ENCODE measurements at places on chromosomes 1 and 21. TPM values are rescaled to one million over a fixed set of nuclear protein-coding genes. Genes with fewer than 3 reads are reported as not detected.

GRCh38 chr1:212226467-212226866 is 58.7 kb upstream of the PPP2R5A start:
- no peak for DNase-seq

DNA sequence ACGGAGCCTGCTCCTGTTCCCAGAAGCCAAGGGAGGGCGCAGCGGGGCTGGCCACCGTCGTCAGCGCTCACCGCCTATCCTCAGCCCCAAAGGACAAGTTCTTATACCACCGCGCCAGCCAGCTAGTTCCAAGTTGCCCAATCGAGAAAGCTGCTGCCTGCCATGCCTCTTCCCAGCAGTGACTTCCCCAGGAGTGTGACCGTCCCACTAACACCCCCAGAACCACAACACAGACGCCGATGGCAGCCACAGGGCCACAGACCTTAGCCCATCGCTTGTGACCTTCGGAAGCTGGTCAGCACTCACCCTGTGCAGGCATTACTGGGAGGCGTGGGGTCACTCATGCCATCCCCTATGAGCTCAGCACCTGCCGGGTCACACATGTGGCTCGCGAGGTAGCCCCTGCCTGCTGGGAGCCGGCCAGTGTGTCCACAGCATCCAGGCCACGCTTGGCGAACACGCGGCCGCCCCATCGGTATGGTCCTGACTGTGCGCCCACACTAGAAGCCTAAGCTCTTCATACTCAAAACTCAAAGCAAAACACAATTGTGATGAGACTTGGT is 20.1 kb downstream of the NADK start:
- no peak for DNase-seq

- peak; percentile 18 for DNase-seq
Observed at GRCh38 chr1:67652800-67653199, 32.2 kb upstream of the GADD45A start.

DNA sequence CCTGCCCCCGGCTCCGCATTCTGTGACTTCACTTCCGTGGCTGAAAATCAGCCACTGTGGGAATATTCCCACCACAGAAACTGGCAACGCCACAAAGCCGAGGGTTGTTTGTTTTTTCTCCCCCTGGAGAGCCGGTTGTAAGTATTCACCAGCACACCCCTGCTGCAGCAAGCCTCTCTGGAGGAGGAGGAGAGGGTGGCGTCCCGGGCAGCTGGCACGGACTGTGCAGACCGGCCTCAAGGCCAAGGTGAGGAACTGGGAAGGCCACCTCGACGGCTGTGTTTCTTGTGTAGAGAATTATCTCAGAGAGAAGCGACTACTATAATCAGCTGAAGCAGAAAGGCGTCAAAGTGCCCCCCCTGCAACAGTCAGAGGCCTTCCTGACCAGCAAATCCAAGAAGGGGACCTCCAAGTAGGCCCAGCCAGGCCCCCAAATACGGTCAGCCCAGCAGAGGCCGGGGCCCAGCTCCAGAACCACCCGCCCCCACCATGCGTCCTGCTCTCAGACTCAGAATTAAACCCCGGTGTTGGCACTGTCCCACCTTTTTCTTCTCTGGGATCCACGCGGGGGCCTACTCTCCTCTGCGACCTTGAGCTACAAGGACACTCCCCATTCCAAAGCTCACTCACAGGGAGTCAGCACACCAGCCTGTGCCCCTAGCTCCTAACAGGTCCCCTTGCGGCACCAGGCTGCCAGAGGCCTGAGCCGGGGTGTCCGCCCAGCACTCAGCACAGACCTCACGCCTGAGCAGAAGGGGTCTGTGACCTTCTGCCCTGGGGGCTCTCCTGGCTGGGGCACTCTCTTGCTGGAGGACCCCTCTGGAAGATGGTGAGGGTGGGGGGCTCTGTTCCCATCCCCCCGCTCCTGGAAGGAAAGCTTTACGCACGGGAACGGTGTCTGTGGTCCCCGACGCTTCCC is 1.2 kb upstream of the SMIM1 start:
- no peak for DNase-seq

The CELA3A gene
- polyA plus RNA-seq: not detected

- DNase-seq: no peak
Observed at GRCh38 chr1:225508538-225509375, 80.9 kb upstream of the LBR start.

DNA sequence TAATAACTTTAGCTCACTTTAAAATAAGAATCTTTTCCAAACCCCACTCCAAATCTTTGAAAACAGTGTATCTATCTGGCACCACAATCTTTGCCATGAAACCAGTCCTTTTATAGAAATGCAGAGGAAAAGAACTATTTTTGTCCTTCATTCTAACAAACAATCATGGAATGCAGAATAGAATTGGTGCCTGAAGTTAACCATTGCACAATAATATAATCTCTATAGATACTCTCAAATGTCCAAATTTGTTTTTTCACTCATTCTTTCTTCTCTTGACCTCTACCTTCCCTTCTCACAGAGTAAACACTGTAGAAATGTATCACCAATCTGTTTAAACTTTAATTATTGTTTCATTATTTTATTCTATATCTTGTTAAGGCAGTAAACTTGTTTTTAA is 34.8 kb downstream of the TTLL7 start:
- no peak for DNase-seq

DNA sequence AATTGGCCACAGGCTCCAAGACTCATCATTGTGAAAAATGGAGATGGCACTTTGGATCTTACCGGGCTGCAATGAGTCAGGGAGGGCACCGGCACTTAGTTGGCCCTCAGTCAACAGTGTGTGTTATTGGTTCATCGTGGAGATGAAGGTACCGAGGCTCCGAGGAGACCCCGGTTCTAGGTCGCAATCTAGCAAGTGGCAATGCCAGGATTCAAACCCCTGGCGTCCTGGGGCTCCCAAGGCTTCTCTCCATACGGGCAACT is 49.0 kb upstream of the ACOT11 start:
- no peak for DNase-seq

DNA sequence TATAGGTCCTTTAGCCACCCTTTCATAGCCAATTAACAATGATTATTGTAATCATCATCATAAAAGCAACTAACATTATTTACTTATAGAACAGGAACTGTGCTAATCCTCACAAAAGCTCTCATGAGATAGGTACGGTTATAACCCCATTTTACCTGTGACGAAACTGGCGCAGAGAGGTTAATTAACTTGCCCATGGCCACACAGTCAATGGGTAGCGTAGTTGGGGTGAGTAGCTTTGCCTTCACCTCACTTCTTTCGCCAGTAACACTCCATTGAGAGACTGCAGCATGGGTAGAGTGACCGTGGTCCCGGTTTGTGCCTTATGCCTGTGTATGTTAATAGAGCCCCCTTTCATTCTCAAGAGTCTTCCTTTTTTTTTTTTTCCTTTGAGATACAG is 10.3 kb downstream of the NIPAL3 start:
- DNase-seq: no peak

DNA sequence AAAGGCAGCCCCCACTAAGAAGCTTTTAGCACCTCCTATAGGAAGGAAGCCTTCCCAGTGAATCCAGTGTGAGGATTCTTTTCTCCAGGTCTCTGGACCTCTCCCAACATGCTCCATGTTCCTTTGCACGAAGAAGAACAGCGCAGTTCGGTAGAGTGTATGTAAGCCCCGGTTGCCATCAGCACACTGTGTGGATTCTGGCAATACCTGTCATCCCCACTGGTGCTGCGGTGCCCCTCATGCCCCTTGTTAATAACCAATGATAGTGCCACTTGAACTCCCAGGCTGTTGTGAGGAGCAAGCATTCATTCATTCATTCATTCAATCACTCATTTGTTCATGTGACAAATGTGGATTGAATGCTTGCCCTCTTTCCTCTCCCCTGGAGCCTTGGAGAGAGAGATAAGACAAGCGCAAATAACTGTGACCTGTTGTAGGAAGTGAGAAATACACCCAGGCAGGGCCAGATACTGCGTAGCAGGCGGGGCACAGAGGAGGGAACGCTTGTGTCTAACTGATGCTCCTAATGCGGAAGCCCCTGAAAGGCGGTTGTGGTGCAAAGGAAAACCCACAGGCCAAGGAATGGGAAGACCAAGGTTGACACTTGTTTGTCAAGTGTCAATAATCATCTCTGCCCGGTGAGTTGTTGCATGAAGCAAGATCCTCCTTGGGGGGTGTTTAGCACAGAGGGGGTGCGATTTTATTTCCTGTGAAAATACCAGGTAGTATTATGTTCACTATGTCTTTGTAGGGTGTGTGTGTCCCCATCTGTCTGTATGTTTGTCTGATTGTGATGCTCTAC is 9.8 kb downstream of the LGR6 start:
- no peak for DNase-seq

GRCh38 chr1:182984621-182985020 is 31.7 kb upstream of the SHCBP1L start:
- DNase-seq: no peak

DNA sequence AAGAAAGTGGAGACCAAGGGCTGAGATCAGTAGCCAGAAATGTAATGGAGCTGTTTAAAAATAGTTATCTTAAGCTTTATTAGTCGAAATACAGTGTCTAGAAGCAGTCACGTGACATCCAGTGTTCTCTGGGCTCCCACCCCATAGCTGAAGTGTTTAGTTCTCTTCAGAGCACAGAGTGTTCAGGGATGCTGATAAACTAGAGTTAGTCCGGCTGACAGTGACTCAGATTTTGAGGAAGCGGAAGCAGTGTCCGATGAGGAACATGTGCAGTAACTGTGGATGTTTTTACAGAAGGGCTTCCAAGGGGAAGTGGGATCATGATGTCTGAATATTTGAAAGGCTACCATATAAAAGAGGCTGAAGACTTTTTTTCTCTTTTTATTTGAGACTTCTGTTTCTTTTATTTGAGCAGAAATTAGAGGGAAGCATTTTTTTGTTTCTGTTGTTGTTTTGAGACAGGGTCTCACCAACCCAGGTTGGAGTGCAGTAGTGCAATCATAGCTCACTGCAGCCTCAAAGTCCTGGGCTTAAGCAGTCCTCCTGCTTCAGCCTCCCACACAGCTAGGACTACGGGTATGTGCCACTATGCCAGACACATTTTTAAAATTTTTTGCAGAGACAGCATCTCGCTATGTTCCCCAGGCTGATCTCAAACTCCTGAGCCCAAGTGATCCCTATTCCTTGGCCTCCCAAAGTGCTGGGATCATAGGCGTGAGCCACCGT is 124.2 kb downstream of the GALNT2 start:
- no peak for DNase-seq

The KRTAP13-2 gene
- polyA plus RNA-seq: not detected

- no peak for DNase-seq
Observed at GRCh38 chr1:90580176-90580575, 136.9 kb downstream of the BARHL2 start.

The ARTN gene
- polyA plus RNA-seq: 1.2 TPM

- DNase-seq: no peak
Observed at GRCh38 chr1:56169856-56170255, 409.5 kb downstream of the PLPP3 start.

The C1QTNF12 gene
- polyA plus RNA-seq: 8.2 TPM

The DMRTA2 gene
- not detected for polyA plus RNA-seq

GRCh38 chr1:77489910-77490309 is 192.5 kb downstream of the ZZZ3 start:
- DNase-seq: peak; percentile 17

DNA sequence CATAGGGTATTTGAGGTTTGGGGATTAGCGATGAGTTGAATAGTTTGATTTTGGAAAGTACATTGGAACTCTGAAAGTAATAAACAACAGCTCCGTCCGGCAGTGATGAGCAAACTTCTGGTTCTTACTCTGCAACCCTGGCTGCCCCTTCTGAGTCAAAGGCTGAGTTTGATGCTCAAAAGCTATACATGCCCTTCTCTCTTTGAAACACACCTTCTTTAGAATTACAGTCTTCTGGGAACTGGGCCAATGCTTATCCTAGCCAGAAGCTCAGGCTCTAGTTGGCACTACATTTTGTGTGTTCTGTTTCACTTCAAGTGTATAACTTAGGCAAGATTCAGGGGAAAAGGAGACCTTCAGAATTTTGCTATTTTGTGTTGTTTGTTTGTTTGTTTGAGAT is 9.3 kb downstream of the AHCYL1 start:
- DNase-seq: no peak

- DNase-seq: no peak
Observed at GRCh38 chr1:84379917-84380180, 18.4 kb upstream of the DNASE2B start.

The CGN gene
- polyA plus RNA-seq: 55.6 TPM

DNA sequence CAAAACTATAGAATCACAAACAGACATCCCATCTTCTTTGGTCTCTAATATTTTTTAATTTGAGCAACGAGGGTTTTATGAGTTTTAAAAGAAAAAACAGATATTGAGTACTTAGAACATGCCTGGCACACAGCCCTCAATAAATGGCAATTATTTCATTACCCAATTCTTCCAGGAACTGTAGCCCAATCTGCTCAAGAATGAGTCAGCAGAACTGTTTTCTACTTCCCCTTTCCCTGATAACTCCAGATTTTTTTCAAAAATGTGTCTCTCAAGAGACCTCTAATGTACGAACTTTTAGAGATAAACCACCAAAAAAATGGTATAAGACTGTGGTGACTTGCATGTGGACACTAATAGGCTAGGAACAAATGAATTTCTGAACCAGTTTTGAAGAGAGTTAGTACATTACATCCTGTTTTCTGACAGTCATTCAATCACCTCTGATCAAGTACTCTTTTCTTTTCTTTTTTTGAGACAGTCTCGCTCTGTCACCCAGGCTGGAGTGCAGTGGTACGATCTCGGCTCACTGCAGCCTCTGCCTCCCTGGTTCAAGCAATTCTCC is 11.5 kb downstream of the ABL2 start:
- DNase-seq: no peak

DNA sequence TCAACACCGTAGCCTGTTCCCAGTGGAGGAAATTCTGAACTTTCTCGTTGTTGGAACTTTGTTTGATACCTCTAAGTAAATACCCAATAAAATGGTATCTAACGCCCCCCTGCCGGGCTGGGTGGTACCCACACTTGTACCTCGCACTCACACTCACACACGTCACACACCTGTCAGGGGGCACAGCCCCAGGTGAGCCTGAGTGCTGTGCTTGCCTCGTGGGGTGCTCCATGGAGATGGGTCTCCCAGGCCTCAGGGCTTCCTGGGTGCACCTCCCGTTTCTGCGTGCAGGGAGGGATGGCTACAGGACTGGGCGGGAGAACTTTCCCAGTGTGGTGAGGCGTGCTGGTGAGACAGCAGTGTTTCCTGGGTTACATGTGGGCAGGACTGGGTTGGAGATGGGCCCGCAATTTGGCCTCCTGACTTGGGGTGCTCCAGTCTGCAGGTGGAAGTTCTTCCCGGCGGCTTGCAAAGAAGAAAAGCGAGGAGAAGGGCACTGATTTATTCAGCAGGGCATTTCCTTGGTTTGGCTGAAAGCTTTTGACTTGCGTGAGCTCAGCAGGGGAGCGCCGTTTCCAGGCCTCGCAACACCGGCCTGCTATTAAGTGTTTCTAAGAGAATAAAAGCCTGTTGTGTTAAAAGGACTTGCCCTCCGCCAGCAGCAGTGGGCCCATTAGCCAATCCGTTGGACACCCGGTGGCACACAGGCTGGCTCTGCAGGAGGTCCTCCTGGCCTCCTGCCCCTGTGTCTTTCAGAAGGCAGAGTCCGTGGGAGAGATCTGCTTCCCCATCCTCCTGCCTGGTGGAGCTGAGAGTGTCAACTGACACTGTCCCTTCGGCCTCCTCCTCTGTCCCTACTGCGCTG is 79.7 kb downstream of the KIF26B start:
- no peak for DNase-seq

The NFASC gene
- 34.4 TPM for polyA plus RNA-seq

All from left kidney (tissue), 8 donors.